ENCODE measurements at places on chromosomes 16 and 17.

DNA sequence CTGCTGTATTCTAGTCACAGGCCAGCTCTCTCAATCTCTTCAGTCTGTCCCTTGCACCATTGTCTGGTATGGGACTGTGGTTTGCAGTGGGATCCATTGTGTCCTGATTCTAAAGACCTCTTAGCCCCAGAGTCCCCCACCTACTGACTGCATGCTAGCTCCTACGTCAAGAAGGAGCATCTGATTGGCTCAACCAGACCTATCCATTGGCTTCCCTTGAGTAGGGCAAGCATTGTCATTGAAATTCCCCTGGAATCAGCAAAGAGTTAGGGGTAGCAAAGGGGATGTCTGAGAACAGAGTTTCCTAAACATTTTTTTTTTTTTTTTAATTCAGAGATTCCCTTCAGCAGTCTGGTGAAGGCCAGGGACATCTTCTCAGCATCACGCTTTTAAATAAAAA is 175.3 kb upstream of the MPHOSPH6 start:
- DNase-seq = no peak

DNA sequence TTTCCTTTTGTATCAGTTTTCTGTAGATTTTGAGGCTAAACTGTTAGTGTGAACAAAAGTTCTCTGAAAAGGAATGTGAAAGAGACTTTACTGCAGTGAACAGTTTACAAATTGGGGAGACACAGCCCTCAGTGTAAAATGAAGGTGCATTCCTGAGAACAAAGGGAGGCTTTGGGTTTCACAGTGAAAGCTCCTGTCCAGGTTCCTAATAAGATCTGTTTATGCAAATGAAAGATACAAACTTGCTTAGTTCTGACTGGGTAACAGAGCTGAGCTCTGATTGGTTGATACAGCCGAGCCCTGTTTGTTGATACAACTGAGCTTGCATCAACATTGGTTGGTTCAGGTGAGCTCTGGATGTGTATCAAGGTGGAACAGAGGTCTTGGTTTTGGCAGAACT is 8.3 kb upstream of the CDRT15 start:
- DNase-seq = no peak

DNA sequence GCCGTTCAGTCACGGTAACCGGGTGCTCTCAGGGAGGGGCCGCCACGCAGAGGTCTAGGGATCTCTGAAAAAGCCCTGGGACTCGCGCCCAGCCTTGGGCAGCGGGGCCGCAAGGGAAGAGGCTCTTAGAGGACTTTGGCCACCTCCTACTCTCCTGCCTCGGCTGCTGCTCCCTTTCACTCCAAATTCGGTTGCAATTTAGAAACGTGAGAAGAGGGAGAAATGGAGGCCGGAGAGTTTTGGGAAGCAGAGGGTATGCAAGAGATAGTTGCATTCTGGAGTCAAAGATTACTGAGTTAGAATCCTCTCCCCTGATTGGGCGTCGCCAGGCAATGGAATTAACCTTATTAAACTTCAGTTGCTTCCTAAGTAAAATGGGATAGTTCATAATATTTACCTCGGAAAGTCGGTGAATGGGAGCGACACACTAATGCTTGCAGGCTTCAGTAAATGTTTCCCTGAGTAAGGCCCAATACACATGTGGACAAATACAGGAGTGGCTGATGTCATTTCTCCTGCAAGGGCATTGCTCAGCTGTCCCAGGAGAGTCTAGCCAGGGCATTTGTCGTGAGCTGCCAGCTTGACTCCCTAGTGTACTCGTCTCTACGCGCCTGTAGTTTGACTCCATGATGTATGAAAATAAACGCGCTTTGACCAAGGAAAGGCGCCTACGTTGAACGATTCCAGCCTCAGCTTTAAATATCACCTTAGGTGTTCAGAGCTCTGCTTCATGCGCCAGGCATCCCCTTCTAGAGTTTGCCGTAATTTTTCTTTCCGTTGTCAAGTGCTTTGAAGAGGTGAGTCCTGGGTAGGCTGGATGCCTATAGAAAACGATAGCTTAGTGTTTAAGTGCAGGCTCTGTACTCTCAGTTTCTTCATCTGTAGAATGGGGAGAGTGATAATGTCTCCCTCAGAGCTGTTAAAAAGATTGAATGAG is 667 bp downstream of the OGFOD1 start:
- no peak for DNase-seq

DNA sequence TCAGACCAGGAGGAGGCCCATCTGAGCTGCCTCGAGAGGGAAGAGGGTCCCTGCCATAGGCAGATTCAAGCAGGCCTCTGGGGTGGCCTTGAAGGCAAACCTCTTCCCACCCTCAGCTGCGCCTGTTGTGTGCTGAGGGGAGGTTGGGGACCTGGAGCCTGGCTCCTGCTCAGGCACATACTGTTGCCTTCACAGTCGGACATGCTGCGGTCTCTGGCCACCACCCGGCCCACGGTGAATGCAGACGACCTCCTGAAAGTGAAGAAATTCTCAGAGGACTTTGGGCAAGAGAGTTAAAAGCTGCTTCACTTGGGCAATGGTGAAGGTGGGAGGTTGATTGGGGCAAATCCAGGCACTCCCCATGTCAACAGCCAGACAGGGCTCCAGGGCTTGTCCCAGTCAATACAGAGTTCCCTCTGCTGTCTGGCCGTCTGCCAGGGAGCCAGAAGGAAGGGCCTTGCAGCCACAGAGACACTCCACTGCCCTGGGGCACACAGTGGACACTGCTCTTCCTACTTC is 6.3 kb downstream of the PDF start:
- DNase-seq = no peak

GRCh38 chr17:73423159-73423715 is 111.4 kb upstream of the CDC42EP4 start:
- DNase-seq = no peak

DNA sequence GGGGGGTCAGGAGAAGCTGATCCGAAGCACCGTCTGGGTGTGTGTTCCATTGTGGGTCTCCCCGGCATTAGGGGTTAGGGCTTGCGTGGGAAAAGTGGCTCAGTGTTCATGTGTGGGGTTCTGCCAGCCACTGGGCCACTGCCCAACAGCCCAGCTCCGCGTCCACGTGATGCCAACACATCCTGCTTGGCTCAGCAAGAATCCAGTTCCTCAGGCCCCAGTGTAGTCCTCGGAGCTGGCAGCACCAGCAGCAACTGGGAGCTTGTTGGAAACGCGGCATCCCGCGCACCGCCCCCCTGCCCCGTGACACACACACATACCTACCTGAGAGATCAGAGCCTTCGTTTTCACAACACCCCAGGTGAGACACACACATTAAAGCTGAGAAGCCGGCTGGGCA is 18.9 kb downstream of the LGALS9 start:
- DNase-seq = no peak

GRCh38 chr16:50915120-50915519 is 173.2 kb downstream of the CYLD start:
- DNase-seq = no peak
